Activated T-helper 9 cell treated with anti-CD3 and anti-CD28 coated beads, Interleukin-2, amount 50 U/mL, for 16 hours (primary cell): ENCODE measurements at places on chromosomes 1 and 21.

DNA sequence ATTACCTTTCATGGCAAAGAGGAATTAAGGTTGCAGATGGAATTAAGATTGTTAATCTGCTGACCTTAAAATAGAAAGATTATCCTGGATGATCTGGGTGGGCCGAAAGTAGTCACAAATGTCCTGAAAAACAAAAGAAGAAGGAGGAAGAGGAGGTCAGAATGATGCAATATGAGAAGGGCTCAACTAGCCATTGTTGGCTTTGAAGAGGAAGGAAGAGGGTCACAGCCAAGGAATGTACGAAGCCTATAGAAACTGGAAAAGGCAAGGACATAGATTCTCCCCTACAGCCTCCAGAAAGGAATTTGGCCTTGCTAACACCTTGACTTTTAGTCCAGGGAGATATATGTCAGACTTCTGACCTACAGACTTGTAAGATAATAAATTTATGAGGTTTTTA is 39.4 kb upstream of the FMOD start:
- DNase-seq = no peak

DNA sequence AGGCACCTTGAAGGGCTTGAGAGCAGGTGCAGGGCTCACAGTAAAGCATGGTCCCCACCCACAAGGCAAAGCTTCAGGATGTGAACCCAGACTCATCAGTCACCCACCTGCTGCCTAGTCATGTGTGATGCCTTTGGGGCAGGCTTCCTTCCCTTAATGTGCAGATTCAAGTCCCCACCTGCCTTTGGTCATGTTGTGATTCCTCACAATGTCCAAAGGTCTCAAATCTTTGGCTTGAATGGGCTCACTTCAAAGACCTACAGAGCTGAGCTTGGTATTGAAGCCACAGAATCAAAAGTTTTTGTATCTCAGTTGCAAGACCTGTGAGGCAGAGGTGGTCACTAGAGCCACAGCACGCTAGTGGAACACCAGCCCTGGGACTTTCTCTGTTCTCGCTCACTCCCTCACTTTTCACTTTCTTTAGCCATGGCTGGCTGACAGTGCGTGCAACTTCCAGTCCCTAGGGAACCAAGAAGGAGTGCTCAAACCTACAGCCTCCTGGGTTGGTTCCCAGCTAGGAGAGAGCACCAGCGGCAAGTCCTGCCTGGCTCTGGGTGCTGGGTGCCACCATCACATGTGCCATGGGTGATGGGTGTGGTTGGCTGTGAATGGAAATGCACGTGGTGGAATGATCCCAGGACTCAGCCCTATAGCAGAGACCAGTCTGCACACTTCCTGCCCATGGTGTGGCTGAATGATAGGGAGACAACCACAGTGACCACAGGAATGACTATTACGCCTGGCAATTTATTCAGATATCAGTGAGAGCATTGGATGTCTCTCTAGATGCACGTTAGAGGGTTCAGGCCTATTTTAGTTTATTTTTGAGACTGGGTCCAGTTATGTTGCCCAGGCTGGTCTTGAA is 26.4 kb upstream of the CLIC6 start:
- DNase-seq = no peak

DNA sequence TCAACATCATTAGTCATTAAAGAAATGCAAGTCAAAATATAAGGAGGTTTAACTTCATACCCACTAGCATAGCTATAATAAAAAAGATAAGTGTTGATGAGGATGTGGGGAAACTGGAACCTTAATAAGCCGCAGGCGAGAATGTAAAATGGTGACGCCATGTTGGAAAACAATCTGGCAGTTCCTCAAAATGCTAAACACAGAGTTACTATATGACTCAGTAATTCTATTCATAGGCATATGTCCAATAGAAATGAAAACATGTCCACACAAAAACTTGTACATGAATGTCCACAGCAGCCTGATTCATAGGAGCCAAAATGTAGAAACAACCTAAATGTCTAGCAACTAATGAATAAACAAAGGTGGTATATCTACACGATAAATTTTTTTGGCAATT is 23.2 kb downstream of the DDX59 start:
- DNase-seq = no peak

- peak; percentile 43 for DNase-seq
Measured at GRCh38 chr1:200510228-200510623, 100.4 kb upstream of the ZNF281 start.

GRCh38 chr1:223620297-223620897 is 45.1 kb downstream of the CAPN8 start:
- DNase-seq = no peak
